ENCODE measurements at places on chromosomes 11 and 22. TPM values are rescaled to one million over a fixed set of nuclear protein-coding genes. Genes with fewer than 3 reads are reported as not detected.
A peak's percentile ranks its signal among the peaks of the same experiment; 100 is the strongest.

GRCh38 chr22:30574997-30575671, 669 bp upstream of the GAL3ST1 start:
- no peak for DNase-seq

DNA sequence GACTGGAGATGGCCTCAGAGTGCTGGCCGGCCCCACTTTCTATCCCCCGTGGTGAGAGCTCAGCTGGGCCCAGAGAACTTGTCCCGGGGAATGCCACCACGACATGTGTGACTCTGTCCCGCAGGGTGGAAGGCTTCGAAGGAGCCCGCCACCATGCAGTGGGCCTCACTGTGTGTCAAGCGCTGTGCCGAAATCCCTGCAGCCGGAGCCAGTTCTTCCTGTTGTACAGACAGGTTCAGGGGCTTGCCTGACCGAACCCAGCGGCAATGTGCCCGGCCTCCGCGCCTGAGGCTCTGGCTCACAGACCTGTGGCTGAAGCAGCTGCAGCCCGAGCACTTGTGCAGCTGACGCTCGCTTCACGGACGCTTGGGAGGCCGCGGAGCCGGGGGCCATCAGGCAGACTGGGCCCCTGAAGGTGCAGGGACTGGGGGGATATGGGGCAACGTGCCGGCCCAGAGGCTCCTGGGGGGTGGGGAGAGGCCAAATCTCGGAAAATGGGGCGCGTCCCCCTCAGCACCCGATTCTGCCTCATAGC, 650 bp downstream of the PPM1F start:
- no peak for DNase-seq

- no peak for DNase-seq
Measured at GRCh38 chr11:11949482-11949881, 58.9 kb downstream of the DKK3 start.

DNA sequence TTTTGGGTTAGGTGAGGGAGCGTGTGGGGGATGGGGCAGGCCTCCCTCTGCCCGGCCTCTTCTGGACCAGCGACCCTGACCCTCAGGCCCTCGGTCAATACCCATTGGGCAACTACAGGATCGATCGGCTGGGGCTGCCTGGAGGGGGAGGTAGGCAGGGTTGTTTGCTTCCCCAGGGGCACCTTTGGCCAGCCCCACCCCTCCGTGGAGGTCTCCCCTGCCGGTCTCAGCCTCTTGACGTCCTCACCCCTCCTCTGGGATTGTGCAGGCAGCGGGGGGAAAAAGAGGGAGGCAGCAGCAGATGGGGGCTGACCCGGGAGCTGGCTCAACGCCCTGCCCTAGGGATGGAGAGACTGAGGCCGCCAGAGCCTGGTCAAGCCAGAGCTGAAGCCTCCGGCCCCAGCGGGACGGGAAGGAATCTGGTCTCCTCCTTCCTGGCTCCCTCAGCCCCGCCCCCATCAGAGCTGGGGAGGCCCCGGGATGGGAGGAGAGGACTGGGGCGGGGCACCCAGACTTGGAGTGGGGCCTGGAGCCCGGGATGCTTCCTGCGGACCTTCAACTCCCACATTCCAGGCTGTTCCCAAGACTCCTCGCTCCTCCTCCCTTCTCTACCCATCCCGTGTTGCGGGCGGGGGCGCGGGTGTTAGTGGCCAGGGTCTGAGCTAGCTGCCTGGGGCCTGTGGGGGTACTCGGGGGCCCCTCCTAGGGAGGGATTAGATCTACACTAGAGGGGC, 14.4 kb upstream of the CDC42EP1 start:
- no peak for DNase-seq

DNA sequence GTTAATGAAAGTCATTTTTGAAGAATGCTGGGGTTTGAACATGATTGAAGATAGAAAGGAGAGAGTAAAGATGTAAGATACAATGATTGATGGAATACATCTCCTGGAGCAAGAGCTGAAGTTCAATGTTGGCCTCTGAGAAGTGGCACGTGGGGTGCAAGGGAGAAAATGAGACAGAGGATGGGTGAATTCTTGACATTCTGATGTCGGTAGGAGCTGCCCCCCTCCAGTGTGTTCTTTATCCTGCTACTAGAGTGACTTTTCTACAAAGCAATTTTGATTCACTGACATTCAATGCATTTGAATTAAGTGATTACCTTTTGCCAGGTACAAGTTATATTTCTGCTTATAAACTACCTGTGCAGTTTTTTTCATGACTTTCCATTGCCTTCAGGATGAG, 159.0 kb upstream of the MTMR2 start:
- DNase-seq, result no peak

DNA sequence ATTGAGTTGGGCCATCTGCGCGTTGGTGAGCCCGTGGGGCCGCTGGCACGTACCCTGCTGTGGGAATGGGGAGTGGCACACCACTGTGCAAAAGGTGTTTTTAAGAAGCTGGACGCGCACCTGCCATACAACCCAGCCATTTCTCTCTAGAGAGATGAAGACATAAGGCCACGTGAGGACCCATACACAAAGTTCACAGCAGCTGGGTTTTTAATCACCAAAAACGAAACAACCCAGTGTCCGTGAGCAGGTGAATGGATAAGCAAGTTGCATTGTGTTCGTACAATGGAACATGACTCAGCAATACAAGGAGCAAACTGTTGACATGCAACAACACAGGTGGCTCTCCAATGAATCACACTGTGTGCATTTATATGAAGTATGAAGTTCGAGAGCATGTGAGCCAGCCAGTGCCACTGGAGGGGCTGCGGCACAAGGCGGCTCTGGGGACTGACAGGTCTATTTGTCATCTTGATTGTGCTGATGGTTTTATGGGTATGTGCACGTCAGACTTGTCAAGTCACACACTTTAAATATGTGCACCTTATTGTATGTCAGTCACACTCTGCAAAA, 30.6 kb upstream of the PANX2 start:
- no peak for DNase-seq

- peak; percentile 4 for DNase-seq
Measured at GRCh38 chr11:134659882-134660281, 247.8 kb upstream of the B3GAT1 start.

GRCh38 chr11:58832056-58832645, 12.4 kb downstream of the GLYATL2 start:
- DNase-seq, result no peak

- no peak for DNase-seq
Measured at GRCh38 chr11:1310772-1311468, 1.5 kb upstream of the TOLLIP start.

The MPZL2 gene
- 13.9 TPM for total RNA-seq

The ZBED5 gene
- 39.2 TPM for total RNA-seq

The TMEM80 gene
- total RNA-seq, result 11.4 TPM

The PGA5 gene
- total RNA-seq, result not detected

The SDHAF2 gene
- 41.6 TPM for total RNA-seq

The FAM227A gene
- 0.28 TPM for total RNA-seq

The SLC25A18 gene
- not detected for total RNA-seq

The B3GAT1 gene
- total RNA-seq, result 0.27 TPM

Data from activated T-helper 2 cell treated with anti-CD3 and anti-CD28 coated beads, Interferon-gamma antibody, Interleukin-2, Interleukin-4, amounts not matched to agents 10 μg/mL and 5 μg/mL and 100 μg/mL, durations not matched to agents 14 hours and 24 hours and 36 hours (primary cell).